ENCODE measurements at places on chromosomes 16 and 17.

- no peak for DNase-seq
These were observed 434 bp downstream of the CEMP1 start for GRCh38 chr16:2530629-2531318.

DNA sequence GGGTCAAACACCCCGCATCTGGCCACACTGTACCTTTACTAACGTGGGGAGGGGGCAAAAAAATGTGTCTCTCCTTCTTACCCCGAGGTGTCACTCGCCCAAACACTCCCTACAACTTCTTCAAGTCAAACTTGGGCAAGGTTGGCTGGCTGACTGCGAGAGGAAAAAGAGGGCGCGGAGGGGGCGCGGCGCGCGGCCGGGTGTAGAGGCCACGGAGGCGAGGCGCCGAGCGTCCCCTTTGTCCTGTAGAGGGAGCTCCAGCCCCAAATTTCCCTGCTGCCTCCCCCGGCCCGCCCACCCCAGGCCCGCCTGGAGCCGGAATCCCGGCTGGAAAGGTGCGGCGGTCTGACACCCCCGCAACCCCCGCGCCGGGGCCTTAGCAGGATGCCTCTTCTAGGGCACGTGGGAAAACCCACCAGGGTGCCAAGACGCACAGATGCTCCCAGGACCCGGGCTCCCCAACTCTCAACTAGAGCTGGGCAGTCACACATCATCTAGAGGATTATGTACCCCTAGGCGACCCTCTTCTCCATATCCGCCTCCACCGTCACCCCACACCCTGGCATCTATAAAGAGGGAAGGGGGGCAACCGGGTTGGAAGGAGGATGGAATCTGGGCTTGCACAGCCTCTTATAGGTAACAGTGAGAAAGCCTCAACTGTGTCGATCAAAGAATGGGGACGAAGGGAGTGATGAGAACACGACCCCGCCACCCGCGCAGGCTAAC lies 4.2 kb downstream of the IRX3 start:
- no peak for DNase-seq

DNA sequence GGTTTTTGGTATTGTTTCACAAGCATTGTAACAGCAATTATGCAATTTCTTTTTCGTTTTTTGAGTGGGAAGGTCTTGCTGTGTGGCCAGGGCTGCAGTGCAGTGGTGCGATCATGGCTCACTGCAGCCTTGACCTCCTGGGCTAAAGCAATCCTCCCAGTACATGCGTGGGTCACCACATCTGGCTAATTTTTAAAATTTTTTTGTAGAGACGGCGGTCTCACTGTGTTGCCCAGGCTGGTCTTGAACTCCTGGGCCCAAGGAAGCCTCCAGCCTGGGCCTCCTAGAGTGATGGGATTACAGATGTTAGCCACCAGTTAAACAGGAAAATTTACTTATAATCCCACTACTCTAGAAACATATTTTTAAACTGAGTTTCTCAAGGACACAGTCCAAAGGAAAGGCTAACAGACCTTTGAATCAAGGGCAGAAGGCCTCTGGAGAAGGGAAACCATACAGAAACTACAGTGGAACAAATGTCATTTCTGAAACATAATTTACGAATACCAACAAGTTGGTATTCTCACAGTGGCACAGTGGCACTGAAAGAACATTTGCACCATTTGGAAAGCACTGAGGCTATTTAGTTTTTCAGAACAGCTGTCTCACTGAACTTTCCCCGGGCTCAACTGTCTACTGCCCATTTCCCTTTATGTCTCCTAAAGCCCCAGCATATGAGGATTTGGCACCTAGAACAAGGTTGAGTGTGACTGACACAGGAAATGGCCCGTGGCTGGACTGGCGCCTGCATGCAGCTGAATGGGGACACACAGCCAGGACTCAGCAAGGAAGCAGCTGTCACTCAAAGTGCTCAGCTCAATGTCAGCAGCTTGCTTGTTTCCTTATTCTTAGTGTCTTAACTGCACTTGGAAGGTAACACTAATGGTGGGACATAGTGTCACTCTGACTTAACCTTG lies 2.8 kb upstream of the PRKAR1A start:
- no peak for DNase-seq

DNA sequence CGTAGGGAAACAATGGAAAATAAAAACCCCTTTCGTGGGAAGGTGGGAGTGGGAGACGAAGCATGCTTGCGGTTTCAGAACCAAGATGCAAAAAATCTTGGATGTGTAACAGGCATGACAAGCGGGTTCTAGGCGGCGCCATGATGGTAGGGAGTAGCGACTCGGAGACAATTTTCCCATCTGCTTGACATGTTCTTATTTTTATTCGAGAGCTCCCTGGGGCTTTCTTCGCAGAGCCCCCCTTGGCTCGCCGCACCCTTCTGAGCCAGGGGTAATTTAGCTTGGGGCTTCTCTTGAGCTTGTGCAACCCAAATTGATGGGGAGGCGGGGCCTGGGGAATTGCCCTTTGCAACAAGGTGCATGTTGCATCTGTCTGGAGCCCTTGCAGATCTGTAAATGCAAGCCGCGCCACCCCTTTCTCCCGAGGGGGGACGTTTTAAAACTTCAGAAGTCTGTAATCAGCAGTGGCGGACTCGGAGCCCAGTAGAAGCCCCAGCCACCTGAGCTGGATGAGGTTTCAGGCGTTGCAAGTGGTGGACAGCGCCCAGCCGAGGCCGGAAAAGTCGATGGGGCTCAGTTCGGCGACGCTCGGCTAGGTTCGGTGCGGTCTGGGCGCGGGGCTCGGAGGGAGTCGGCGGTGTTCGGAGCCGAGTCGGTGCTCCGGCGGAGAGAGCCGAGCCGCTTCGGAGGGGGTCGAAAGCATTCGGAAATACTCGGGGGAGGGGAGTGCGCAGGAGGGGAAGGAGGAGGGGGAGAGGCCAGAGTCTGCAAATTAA lies 2.9 kb downstream of the GNAO1 start:
- no peak for DNase-seq

- DNase-seq = no peak
These were observed 280.2 kb downstream of the SEC14L1 start for GRCh38 chr17:77420804-77421629.

GRCh38 chr17:73226556-73227172 lies 33.8 kb downstream of the COG1 start:
- DNase-seq = no peak

GRCh38 chr17:8055851-8056231 lies 17.0 kb downstream of the ALOX15B start:
- DNase-seq = no peak

DNA sequence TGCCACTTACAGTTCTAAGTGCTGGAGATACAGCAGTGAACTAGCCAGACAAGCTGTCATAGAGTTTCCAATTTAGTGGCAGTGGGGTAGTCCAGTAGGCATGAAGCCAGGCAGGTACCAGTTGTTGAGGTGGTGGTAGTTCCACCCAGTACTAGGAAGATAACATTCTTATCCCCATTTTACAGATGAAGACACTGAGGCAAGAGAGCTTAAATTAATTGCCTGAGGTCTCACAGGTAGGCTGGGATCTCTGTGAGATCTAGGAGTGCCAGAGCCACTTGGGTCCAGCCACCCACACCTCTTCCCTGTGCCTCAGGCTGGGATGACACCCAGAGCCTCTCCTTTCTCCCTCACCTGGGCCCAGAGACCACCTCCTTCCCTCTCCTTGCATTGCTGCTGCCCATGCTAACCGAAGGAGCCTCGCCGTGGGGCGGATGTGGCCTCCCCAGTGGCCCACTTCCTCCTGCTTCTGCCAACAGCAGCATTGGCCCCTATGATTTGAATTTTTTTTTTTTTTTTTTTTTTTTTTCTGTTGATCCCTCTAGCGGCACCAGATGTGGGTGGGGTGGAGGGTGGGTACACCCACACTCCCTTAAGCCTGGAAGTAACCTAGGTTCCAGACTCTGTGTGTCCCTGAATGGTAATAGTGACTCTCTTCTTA lies 114.0 kb downstream of the PRKCB start:
- no peak for DNase-seq

GRCh38 chr17:67260170-67260987 lies 15.4 kb upstream of the HELZ start:
- DNase-seq = peak; percentile 38

- DNase-seq = no peak
These were observed 56.0 kb downstream of the IQCK start for GRCh38 chr16:19774024-19774423.

DNA sequence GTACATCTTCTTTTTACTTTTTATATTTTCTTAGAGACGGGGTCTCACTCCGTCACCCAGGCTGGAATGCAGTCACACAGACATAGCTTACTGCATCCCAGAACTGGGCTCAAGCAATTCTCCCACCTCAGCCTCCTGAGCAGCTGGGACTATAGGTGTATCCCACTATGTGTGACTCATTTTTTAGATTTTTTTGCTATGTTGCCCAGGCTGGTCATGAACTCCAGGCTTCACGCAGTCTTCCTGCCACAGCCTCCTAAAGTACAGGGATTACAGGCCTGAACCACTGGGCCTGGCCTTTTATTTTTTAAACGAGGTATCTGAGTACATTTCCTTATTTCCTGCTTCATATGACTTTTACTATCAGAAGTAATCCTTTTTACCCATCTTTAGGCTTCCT lies 48.0 kb downstream of the GLG1 start:
- DNase-seq = no peak
